ENCODE measurements at places on chromosomes 3 and 15. TPM values are rescaled to one million over a fixed set of nuclear protein-coding genes. Genes with fewer than 3 reads are reported as not detected.

Gene DNASE1L3
- total RNA-seq: not detected

Gene AHSG
- not detected for total RNA-seq

Gene SCN11A
- 0.02 TPM for total RNA-seq

Gene CLRN1
- total RNA-seq: not detected

Gene UBL7
- total RNA-seq: 55.3 TPM

Gene OXTR
- 1.5 TPM for total RNA-seq

Gene PRTG
- 0.83 TPM for total RNA-seq

Gene CSPG4
- total RNA-seq: not detected

Gene ZDHHC19
- total RNA-seq: not detected

Gene GABRR3
- total RNA-seq: not detected

Gene RLBP1
- total RNA-seq: 0.52 TPM

Gene GOLGA6A
- not detected for total RNA-seq

Gene GPR62
- not detected for total RNA-seq

Gene GOLGA8J
- total RNA-seq: not detected

Gene ZNF197
- total RNA-seq: 10.7 TPM

Gene NR2F2
- not detected for total RNA-seq
